ENCODE measurements at places on chromosomes 3 and 15.

DNA sequence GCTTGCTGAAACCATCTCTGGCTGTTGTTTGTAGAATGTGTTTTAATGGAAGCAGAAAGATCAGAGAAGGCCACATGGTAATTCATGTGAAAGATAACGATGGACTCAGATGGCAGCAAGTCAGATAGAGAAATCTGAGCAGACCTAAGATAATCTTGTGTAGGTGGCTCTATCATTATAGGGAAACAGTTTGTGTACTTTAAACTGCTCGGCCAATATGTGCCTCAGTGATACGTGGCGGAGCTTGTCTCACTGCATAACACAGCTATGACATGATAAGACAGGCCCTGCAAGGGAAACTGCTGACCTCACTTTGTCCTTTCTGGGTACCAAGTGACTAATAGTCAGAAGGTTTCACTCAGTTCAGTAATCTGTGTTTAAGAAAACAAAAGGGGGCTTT is 51.0 kb downstream of the MME start:
- no peak for DNase-seq

DNA sequence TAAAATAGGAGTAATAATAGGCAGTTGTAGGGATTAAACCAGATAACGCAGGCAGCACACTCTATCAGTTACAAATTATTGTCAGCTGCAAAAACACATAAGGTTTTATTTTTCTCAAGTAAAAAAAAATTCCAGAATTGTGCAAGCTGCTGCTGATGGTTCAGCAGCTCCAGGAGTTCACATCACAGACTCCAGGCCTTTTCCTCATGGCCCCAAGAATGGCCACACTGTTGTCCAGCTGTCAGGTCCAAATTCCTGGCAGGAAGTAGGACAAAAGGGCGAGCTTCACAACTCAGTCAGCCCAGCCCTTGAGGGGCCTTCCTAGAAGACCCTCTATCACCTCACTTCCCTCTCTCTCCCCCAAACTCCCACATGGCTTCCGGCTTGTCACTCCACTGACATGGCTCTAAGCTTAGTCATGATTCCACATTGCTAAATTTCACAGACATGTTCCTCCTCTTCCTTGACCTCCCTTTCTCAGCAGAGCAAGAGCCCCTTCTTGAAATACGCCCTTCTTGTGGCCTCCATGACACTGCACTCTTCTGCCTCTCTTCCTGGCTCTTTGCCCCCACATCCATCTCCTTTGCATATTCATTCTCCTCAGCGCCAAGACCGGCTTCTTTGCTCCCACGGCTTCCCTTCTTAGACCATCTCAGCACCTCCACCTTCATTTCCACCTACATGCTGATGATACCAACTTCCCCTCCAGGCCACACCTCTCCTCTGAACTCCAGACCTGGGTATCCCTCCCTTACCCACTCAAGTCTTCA is 27.4 kb upstream of the FAM174B start:
- no peak for DNase-seq

- DNase-seq: no peak
These were observed 59.9 kb downstream of the LRRFIP2 start for GRCh38 chr3:37114251-37115145.

DNA sequence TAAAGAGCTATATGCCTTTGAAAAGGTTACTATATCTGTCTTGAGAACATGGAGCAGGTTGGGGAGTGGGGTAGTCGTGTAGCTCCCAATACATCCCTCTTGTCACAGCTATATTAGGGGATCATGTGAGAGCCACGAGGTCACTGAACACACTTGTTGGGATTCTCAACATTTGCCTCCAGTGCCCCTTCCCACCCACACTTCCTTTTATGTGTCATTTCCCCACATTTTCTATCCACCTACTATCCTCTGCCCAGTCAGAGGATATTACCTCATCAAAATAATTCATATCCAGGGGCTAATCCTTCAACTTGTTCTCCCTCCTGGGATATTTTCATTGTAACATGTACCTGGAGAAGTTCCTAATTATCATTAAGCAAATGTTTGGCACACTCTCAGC is 85.0 kb downstream of the CYP19A1 start:
- no peak for DNase-seq

- no peak for DNase-seq
These were observed 89.4 kb upstream of the ACKR4 start for GRCh38 chr3:132507657-132508056.

DNA sequence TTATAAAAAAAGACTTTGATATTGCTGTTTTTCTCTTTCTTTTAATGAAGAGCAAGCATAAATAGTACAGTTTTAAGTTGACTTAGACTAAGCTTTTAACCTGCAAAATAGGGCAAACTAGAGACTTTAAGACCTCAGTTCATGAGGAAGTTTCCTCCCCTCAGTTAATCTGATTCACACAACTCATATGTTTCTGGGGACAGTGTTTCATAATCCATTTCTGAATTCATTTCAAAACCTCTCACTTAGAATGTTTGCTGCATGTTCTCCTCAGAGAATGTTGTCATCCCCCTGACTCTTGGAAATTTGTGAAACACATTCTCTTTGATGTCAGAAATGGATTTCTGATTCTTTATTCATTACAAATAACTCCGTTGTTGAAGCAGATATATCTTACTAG is 79.3 kb upstream of the SKOR1 start:
- DNase-seq: no peak

- DNase-seq: no peak
These were observed 5.8 kb upstream of the PSTPIP1 start for GRCh38 chr15:76988867-76989780.

DNA sequence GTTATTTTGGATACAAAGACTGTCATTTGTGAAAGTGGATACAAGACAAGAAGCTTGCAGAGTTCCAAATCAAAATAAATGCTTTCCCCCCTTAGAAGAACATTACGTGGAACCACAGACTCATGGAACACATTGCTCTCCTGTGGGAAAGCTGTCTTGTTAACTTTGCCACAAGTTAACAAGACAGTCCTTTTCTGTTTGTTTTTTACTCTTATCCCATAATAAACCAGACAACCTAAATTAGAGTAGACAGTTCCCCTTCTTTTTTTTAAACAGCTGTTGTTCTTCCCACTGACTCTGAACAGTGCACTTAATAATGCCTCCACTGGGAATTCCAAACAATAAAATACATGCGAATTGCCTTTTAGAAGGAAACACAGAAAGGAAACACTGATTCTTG is 255.3 kb upstream of the UBE2E2 start:
- no peak for DNase-seq

DNA sequence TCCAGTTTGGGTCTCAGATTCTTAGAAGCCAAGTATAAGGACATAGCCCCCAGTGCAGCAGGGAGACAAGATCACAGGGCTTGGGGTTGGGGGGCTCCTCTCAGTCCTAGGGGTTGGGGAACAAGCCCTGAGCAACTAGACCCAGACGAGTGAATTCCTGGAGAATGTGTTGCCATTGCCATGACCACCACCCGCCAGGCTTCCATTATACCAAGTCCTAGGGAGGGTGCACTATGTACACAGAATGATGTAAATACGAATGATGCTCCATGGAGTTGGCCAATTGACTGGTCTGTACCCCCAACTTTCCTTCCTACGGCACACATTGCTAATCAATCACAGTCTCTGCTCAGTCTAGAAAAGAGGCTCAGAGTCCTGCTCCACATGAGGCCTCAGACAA is 8.8 kb downstream of the IQCF1 start:
- no peak for DNase-seq

DNA sequence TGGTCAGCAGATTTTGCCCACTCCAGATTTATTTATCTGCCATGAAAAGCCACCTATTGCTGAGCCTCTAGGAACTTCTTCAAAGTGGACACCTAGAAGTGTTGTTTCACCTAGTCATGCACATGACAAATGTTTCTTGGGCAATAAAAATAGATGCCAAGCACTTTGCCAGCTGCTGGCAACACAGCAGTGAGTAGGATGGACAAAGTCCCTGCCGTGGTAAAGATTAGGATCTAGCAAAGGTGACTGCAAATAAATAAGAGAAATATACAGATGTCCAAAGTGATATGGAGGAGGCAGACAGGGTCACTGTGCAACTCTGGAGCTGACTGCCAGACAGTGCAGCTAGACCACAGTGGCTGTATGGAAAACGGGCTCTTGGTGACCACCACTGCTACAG is 137.9 kb downstream of the SUCLG2 start:
- DNase-seq: no peak

Measured in mucosa of descending colon (tissue), 3 donors.